ENCODE measurements at places on chromosomes 2 and 18.
A peak's percentile ranks its signal among the peaks of the same experiment; 100 is the strongest.

DNA sequence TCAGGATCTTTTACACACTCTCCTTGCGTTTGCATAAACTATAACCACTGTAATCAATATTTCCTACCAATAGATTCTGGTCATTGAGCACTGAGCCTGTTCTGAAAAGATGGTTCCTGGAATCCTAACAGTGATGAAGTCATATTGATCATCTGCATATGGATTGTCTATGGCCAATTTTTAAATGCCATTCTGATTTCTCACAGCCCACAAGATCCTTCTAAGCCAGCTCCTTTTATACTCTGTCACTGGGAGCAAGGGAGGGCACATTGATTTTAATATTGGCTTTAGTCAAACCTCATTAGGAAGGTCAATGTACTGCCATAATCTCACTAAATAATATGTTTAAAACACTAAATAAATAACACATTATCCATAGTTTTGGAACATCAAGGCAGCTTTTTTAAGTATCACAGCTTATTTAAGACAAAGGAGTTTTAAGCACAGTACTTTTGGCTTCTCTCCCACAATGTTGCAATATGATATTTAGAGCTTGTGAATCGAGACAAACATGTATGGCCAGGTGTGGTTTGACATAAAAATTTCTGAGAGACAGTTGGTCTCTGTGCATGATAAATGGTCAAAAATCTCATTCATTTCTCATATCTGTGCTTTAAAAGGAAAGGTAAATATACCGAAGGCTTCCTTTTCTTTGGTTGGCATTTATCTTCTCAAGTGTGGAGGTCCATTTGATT, 267.3 kb downstream of the MTX2 start:
- no peak overlapping the region for H3K27ac ChIP-seq
- peaks cover 19% of the 10 kb centered on the region for H3K27me3 ChIP-seq
- H3K4me1 ChIP-seq = no peaks in the 10 kb centered on the region
- H3K36me3 ChIP-seq = no peaks in the 10 kb centered on the region
- no peak for DNase-seq
- H3K4me3 ChIP-seq = no peak overlapping the region

DNA sequence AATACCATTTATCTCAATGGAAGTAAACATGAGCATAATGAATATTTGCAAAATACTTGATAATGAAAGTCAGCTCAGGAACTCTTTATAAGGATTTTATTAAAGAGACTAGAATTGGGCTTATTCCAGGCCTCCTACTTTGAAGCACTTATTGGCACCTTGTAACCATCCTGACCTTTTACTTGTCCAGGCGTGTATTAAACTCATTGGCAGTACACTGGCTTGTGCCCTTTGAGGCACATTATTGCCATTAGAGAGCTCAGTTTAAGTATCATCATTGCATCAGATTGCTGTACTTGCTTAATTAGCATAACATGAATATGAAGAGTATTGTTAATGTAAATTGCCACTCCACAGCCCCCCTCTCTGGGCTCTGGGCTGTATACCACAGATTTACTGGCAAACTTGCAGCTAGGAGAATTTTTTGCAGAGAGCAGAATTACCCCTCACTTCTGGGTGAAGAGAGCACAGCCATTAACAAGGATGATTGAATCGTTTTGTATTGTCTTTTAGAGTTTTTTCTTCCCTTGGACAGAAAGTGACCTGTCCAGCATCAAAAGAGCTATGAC, 72.5 kb downstream of the XIRP2 start:
- H3K27me3 ChIP-seq = no peaks in the 10 kb centered on the region
- DNase-seq = no peak
- H3K36me3 ChIP-seq = no peaks in the 10 kb centered on the region
- peaks cover 7% of the 10 kb centered on the region for H3K4me1 ChIP-seq

- no peak overlapping the region for H3K4me3 ChIP-seq
- H3K36me3 ChIP-seq = no peaks in the 10 kb centered on the region
- DNase-seq = no peak
- H3K4me1 ChIP-seq = no peaks in the 10 kb centered on the region
- H3K27ac ChIP-seq = no peak overlapping the region
Observed at GRCh38 chr2:17930773-17931172, 52.3 kb downstream of the KCNS3 start.

DNA sequence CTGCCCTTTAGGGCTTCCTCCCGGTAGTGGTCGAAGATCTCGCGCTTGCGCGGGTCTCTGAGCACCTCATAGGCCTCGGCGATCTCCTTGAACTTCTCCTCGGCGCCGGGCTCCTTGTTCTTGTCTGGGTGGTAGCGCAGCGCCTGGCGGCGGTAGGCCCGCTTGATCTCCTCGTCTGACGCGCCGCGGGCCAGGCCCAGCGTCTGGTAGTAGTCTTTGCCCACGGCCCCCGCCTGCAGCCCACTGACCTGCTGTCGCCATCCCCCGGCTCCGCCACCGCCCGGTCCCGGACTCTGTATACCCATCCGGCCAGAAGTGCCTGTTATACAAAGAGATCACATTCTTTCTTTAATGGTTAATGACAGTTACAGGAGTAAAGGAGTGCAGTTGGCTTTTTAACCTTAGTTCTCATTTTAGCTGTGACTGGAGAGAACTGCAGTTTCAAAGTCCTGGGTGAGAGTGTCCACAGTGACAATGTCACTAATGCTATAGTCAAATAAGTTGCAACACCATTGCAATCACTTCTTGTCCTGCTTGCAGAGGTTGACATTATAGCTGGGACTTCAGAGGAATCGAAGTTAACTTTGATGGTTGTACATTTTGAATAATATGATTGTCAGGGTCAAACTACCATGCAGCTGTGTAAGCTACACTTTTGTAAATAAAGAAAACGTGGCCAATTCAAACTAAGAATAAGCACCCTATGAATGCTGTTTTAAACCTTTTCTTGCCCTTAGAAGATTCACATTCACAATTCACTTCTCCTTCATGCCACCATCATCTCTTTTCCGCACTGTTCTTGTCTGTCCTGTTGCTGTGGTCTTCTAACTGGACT, 35.3 kb upstream of the CAVIN2 start:
- no peak overlapping the region for H3K4me3 ChIP-seq
- H3K4me1 ChIP-seq = no peaks in the 10 kb centered on the region
- no peak overlapping the region for H3K27ac ChIP-seq
- no peaks in the 10 kb centered on the region for H3K36me3 ChIP-seq

DNA sequence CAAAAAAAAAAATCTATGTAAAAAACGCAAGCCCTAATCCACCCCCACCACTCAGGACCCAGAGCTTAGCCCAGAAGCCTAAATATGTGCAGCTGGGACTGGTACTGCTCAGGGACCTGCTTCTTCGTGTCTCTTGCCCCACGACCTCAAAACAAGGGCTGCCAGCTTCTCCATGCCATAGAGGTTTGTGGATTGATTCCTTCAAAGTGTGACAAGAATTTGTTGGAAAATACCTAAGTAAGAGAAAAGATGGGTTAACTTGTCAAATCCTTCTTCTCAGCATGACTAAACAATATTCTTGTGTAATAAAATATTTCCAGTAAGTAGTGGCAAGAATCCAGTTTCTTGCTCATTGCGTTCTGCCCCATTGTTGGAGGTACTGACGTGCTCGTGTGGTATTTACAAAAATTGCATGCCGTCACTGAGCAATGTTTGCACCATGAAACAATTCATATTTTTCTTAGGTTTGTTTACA, 825 bp upstream of the SCYGR1 start:
- DNase-seq = no peak
- no peaks in the 10 kb centered on the region for H3K27me3 ChIP-seq
- peaks cover 11% of the 10 kb centered on the region for H3K4me1 ChIP-seq
- H3K4me3 ChIP-seq = no peak overlapping the region
- no peak overlapping the region for H3K27ac ChIP-seq

- no peaks in the 10 kb centered on the region for H3K27me3 ChIP-seq
- H3K4me3 ChIP-seq = no peak overlapping the region
- H3K27ac ChIP-seq = no peak overlapping the region
Observed at GRCh38 chr18:7023581-7023980, 94.0 kb downstream of the LAMA1 start.

DNA sequence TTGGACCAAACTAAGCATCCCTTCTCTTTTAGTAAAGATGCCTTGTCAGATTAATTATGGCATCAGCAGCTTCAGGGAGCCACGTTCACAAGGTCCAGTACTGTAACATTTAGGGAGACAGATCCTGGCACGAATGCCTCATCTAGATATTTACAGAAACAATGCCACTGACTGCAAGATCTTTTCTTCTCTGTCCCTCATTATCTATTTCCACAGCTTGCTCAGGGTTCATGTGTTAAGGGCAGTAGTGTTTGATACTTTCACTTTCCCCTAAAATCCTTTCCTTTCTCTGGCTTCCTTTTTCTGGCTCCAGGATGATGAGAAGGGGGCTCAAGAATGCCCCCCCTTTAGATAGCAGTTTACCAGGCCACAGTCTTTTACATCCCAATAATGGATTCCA, 393.9 kb downstream of the BCL11A start:
- no peak overlapping the region for H3K4me3 ChIP-seq
- H3K4me1 ChIP-seq = no peaks in the 10 kb centered on the region
- no peaks in the 10 kb centered on the region for H3K27me3 ChIP-seq

DNA sequence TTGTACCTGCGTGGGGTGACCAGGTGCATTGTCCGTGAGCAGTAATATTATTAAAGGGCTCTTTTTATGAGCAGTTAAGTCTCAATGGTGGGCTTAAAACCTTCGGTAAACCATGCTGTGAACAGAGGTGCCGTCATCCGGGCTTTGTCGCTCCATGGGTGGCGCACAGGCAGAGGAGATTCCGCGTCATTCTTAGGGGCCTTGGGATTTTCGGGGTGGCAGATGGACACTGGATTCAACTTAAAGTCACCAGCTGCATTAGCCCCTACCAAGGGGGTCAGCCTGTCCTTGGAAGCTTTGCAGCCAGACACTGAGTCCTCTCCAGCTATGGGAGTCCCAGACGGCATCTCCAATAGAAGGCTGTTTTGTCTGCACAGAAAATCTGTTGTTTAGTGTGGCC, 107.7 kb downstream of the NFATC1 start:
- peaks cover 68% of the 10 kb centered on the region for H3K4me1 ChIP-seq
- H3K36me3 ChIP-seq = peaks cover 57% of the 10 kb centered on the region
- H3K27ac ChIP-seq = peak overlapping the region; percentile 72

DNA sequence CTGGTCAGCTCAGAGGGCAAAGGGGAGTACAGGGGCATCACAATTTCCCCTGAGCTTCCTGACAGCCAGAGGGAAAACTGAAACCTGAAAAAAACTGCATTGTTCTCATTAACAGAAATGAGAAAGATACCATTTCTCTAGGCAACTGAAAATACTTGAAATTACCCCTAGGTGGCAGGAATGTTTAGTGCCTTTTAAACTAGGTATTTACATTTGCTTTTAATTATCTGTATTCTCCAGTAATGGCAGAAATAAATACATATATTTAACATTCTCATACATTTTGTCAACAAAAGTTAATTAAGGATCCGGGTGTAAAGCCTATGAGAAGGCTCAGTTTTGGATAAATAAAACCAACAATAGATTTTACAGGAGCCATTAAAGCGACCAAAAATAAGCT, 34.5 kb downstream of the RPL31 start:
- no peaks in the 10 kb centered on the region for H3K36me3 ChIP-seq
- H3K4me3 ChIP-seq = no peak overlapping the region
- H3K27me3 ChIP-seq = no peaks in the 10 kb centered on the region
- DNase-seq = no peak
- H3K4me1 ChIP-seq = no peaks in the 10 kb centered on the region

GRCh38 chr18:34913837-34914661, 127.2 kb upstream of the MAPRE2 start:
- peaks cover 5% of the 10 kb centered on the region for H3K4me1 ChIP-seq
- no peak overlapping the region for H3K4me3 ChIP-seq
- H3K27ac ChIP-seq = no peak overlapping the region
- H3K36me3 ChIP-seq = no peaks in the 10 kb centered on the region
- DNase-seq = no peak
- peaks cover 2% of the 10 kb centered on the region for H3K27me3 ChIP-seq

DNA sequence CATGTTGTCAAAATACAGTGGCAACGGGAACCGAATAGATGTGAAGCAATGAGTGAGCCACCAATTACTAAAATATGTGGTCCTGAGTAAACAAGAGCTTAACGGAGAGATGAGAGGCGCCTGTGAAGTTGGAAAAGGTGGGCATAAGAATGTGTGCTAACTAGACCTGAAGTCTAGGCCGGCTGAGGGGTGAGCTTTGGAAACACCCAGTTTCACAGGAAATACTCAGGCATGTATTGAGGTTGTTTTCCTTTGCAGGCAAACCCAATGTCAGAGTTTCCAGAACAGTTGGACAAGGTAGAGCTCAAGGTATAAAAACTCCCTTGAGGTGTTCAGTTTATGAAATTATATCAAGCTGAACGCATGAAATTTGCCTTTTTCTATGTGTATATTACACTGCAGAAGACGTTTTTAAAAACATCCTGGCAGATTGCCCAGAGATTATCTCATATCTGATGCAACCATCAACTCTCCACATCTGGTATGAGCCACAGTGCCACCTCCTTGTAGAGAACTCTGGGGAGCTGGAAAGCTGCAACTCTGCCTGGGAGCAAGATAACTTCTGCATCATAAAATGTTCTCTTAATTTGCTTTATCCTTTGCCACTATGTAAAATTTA, 3.9 kb upstream of the WDSUB1 start:
- no peaks in the 10 kb centered on the region for H3K27me3 ChIP-seq
- no peaks in the 10 kb centered on the region for H3K36me3 ChIP-seq
- peak overlapping the region; percentile 8 for H3K27ac ChIP-seq
- no peak overlapping the region for H3K4me3 ChIP-seq
- peaks cover 20% of the 10 kb centered on the region for H3K4me1 ChIP-seq
- no peak for DNase-seq

- no peak for DNase-seq
- H3K27ac ChIP-seq = peak overlapping the region; percentile 77
- H3K36me3 ChIP-seq = no peaks in the 10 kb centered on the region
Observed at GRCh38 chr2:190763901-190764514, 115.1 kb downstream of the NAB1 start.

DNA sequence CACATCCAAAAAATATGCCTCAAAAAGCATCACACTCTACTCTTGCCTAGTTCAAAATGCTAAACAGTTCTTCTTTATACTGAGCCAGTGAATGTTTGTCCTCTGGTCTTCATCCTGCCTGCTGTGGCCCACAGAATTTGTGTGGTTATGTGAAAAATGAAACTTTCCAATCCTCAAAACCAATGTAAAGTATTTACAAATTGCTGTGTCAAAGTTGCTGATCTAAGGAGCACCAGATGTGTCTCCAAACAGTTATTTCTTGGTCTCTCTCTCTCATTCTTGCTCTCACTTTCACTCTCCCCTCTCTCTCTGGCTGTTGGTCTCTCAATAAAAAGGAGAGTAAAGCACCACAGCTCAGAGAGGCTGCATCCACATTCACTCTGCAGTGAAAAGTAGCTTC, 23.0 kb downstream of the EPHA4 start:
- no peak overlapping the region for H3K27ac ChIP-seq
- H3K4me3 ChIP-seq = no peak overlapping the region
- H3K36me3 ChIP-seq = no peaks in the 10 kb centered on the region
- no peak for DNase-seq
- H3K27me3 ChIP-seq = no peaks in the 10 kb centered on the region

GRCh38 chr2:98123286-98123685, 36.3 kb downstream of the VWA3B start:
- peaks cover 16% of the 10 kb centered on the region for H3K27me3 ChIP-seq
- H3K36me3 ChIP-seq = no peaks in the 10 kb centered on the region
- H3K4me3 ChIP-seq = no peak overlapping the region

DNA sequence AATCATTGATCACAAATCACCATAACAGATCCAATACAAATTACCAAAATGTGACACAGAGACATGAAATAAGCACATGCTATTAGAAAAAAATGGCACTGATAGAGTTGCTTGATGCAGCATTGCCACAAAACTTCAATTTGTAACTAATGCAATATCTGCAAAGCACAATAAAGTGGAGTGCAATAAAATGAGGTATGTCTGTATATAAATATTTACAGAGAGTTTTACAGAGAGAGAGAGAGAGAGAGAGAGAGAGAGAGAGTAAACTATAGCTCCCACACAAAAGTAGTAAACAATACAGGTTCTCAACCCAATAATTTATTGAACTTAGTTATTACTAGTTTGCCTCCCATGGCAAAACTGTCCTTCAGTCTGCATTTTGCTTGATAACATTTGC, 1807.0 kb downstream of the SUCLG1 start:
- H3K4me1 ChIP-seq = no peaks in the 10 kb centered on the region
- no peaks in the 10 kb centered on the region for H3K36me3 ChIP-seq
- DNase-seq = no peak
- H3K27ac ChIP-seq = no peak overlapping the region
